Activated T-helper 1 cell treated with anti-CD3 and anti-CD28 coated beads, Interleukin-12 subunit alpha, Interleukin-12 subunit beta, Interleukin-2, Interleukin-4 antibody, amounts not matched to agents 30 ng/mL and 10 ng/mL and 1 ng/mL, durations not matched to agents 14 hours and 24 hours and 36 hours (primary cell): ENCODE measurements at places on chromosomes 11 and 22. TPM values are rescaled to one million over a fixed set of nuclear protein-coding genes. Genes with fewer than 3 reads are reported as not detected.

GRCh38 chr11:84648471-84648870, 978.7 kb downstream of the DLG2 start:
- no peak for DNase-seq
- no peaks in the 10 kb centered on the region for H3K36me3 ChIP-seq
- no peak overlapping the region for H3K4me3 ChIP-seq
- H3K27me3 ChIP-seq = no peaks in the 10 kb centered on the region

OR51B4 gene
- not detected in 2 replicates for total RNA-seq

DNA sequence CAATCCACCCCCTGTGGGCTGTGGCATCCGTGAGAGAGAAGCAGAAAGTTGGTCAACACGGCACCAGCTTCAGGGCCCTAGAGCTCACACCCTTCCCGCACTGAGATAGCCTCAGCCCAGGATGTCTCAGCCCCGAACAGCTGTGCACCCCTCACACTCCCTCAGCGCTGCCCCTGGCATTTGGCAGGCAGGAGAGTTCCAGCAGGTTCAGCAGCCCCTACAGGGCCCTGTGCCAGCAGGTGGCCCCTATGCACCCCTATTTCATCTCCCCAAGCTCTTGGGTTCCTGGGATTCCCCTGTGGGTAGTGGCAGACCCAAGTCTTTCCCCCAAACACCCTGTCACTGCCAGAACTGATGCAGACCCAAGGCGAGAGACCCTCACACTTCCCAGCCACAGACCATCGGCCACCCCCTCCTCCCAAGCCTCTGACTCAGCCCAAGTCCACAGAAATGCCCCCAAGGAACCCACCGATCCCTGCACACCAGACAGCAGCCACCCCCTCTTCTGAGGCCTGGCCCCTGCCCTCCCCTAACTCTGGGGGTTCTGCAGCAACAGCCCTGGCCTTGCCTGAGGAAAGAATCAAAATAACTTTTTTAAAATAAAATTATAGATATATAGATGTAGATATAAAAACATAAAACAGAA, 183.6 kb downstream of the IGLL1 start:
- DNase-seq = no peak
- no peaks in the 10 kb centered on the region for H3K4me1 ChIP-seq
- H3K27me3 ChIP-seq = no peaks in the 10 kb centered on the region
- H3K36me3 ChIP-seq = no peaks in the 10 kb centered on the region

- H3K27me3 ChIP-seq = no peaks in the 10 kb centered on the region
- no peak overlapping the region for H3K4me3 ChIP-seq
- H3K27ac ChIP-seq = no peak overlapping the region
- peaks cover 4% of the 10 kb centered on the region for H3K4me1 ChIP-seq
Measured at GRCh38 chr22:29689206-29689879, 30.5 kb upstream of the CABP7 start.

DNA sequence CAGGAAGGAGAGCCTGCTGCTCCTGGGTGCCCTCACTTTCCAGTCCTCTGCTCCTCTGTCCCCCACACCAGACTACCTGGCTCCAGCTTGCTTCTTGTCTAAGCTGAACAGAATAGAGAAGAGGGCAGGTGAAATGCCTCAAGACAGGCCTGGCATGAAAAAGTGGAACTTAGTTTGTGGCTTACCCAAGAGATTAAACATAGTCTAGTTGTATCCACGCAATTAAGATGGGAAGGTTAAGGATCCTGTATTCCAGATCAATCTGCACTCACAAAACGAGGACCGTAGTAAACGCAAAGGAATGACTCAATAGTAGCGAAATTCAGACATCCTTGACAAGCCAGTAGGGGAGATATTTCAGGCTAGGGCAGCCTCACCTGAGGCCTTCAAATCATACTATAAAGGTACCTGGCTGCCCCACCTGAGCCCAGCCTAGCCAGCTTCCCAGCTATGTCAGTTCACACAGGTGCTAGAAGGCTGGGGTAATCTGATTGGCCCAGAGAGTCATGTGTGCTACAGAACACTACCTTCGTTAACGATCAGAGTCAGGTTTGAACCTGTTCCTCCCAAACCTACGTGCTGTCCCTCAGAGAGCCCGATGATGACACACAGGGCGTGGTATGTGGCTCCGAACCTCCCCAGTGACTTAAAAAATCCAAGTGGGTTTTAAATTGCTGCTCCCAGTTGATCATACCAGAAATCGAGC, 46.5 kb downstream of the AHNAK start:
- no peak overlapping the region for H3K27ac ChIP-seq
- H3K27me3 ChIP-seq = peaks cover 27% of the 10 kb centered on the region
- peaks cover 3% of the 10 kb centered on the region for H3K36me3 ChIP-seq
- H3K4me1 ChIP-seq = no peaks in the 10 kb centered on the region
- no peak overlapping the region for H3K4me3 ChIP-seq

- no peaks in the 10 kb centered on the region for H3K4me1 ChIP-seq
- H3K27me3 ChIP-seq = no peaks in the 10 kb centered on the region
- no peak overlapping the region for H3K4me3 ChIP-seq
- no peak for DNase-seq
- no peak overlapping the region for H3K27ac ChIP-seq
Measured at GRCh38 chr11:1007279-1007678, 29.2 kb downstream of the MUC6 start.

GRCh38 chr11:44727114-44727372, 281 bp downstream of the TSPAN18 start:
- H3K4me1 ChIP-seq = peaks cover 36% of the 10 kb centered on the region
- no peaks in the 10 kb centered on the region for H3K36me3 ChIP-seq
- no peak overlapping the region for H3K27ac ChIP-seq
- DNase-seq = no peak
- no peak overlapping the region for H3K4me3 ChIP-seq
- H3K27me3 ChIP-seq = peaks cover 17% of the 10 kb centered on the region

MMP27 gene
- total RNA-seq = not detected in 2 replicates

ZNRD2 gene
- total RNA-seq = 94.6 and 96.9 TPM in 2 replicates

TIGD3 gene
- 1.1 TPM in 2 replicates for total RNA-seq

MPZL2 gene
- 13.2 and 15.9 TPM in 2 replicates for total RNA-seq

GRCh38 chr11:128152796-128153696, 434.3 kb downstream of the ETS1 start:
- peaks cover 25% of the 10 kb centered on the region for H3K27me3 ChIP-seq
- H3K4me1 ChIP-seq = peaks cover 13% of the 10 kb centered on the region
- H3K27ac ChIP-seq = no peak overlapping the region
- H3K4me3 ChIP-seq = no peak overlapping the region
- no peaks in the 10 kb centered on the region for H3K36me3 ChIP-seq

SLC22A6 gene
- not detected in 2 replicates for total RNA-seq

GAL3ST1 gene
- not detected in 2 replicates for total RNA-seq

GRCh38 chr11:132671851-132672370, 860.4 kb downstream of the OPCML start:
- H3K4me3 ChIP-seq = no peak overlapping the region
- no peak for DNase-seq
- H3K4me1 ChIP-seq = no peaks in the 10 kb centered on the region

DNA sequence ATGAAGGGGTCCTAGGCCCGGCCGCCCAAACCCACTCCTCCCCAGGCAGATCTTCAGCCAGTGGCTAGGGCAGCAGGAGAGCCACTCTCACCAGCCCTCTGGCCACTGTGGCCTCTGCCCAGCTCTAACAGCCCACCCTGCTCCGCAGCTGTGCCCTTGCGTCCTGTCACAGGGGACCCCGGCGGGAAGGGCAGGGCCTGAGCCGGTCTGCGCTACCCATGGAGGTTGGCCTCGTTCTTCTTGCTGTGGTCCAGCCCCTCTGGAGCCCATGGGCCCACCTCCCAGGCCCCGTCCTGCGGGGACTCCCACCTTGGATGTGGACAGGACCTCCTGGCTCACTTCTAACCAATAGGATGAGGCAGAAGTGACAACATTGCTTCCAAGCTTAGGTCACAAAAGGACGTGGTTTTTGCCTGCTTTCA, 38.3 kb upstream of the TH start:
- no peaks in the 10 kb centered on the region for H3K27me3 ChIP-seq
- H3K4me1 ChIP-seq = peaks cover 6% of the 10 kb centered on the region
- no peaks in the 10 kb centered on the region for H3K36me3 ChIP-seq
- H3K4me3 ChIP-seq = no peak overlapping the region

NCAM1 gene
- not detected in 2 replicates for total RNA-seq

GRCh38 chr22:23231471-23232093, 51.3 kb downstream of the BCR start:
- no peaks in the 10 kb centered on the region for H3K27me3 ChIP-seq
- peaks cover 37% of the 10 kb centered on the region for H3K4me1 ChIP-seq
- DNase-seq = no peak
- H3K27ac ChIP-seq = no peak overlapping the region
- no peak overlapping the region for H3K4me3 ChIP-seq
- H3K36me3 ChIP-seq = peaks cover 28% of the 10 kb centered on the region

DNA sequence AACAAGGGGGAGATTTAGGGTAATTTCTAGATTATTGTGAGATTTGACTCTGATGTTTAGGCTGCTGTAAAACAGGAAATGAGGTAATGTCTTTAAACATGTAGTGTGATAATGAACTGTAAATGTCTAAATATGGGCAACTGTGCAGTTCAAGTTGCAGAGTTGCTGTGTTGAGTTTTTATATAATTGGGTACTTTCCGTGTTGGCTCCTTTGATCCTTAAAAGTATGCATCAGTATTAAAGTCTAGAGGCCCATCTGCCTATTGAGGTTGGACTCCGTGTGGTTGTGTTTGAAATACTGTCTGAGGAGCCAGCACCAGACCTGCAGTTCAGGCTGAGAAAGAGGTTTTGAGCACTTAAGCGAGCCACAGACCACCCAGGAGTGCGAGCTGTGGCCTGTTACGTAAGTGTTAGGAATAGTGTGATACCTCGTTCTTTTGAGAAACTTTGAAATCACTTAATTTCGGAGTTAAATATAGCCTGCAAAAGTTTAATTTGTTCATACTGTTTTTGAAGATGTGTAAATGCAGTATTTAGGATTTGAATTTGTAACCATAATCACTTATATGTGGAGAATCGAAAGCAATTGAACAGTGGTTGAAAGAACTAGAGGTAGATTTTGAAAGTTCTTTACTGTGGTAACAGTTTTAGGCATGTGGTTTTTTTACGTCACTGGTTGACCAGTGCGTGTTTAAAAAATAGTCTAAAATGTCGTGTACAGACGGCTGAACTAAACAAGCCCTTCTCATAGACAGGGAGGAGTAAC, 9.0 kb downstream of the FAM118A start:
- peak overlapping the region; percentile 97 for H3K27ac ChIP-seq
- H3K4me3 ChIP-seq = peak overlapping the region; percentile 79
- no peaks in the 10 kb centered on the region for H3K27me3 ChIP-seq
- H3K4me1 ChIP-seq = peaks cover 74% of the 10 kb centered on the region

TMEM179B gene
- total RNA-seq = 40.6 and 43.0 TPM in 2 replicates

DNA sequence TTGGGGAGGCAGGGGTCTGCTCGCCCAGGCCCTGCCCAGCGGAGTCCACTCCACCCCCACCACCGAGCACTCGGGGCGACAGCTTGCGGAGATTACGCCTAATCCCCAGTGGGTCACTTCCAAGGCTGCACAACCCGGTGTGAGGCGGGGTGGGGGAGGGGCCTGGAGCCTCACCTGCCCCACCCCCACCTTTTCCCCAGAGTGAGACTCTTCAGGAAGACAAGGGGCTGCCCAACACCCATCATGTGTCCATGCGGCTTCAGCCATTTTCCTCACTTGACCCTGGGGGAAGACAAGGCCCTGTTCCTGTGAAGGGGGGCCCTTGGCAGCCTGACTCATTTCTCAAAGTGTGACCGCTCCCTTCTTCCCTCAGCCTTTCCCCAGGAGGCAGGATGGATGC, 12.5 kb downstream of the SYNGR1 start:
- no peak for DNase-seq
- no peak overlapping the region for H3K27ac ChIP-seq
- no peak overlapping the region for H3K4me3 ChIP-seq

TBX10 gene
- not detected in 2 replicates for total RNA-seq

ARHGEF17 gene
- 0.05 TPM in 1 of 2 replicates, not detected in the other for total RNA-seq

GP1BB gene
- total RNA-seq = not detected in 2 replicates
